Epithelial cell of proximal tubule (primary cell): ENCODE measurements at places on chromosomes 16 and 17.

DNA sequence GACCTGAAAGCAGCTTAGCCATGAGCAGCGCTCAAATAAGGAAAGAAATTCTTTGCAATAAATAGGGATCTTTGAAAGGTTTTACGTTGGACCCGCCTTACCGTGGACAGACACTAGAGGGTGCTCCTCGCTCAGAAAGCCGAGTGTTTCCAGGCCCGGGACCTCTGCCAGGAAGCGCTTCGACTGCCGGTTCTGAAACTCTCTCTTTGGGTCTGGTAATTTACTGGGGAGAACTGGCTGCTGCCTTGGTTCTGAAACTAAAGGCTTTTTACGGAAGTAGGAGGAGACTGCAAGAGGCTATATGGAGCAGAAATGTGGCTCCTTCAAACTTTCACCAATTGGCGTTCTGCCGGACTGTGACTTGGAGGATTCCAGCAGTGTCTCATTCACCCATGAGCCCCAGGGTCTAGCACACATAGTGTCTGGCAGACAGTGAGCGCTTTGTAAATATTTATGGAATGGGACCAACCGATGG, 45.6 kb upstream of the HOXB9 start:
- peak; percentile 22 for DNase-seq

DNA sequence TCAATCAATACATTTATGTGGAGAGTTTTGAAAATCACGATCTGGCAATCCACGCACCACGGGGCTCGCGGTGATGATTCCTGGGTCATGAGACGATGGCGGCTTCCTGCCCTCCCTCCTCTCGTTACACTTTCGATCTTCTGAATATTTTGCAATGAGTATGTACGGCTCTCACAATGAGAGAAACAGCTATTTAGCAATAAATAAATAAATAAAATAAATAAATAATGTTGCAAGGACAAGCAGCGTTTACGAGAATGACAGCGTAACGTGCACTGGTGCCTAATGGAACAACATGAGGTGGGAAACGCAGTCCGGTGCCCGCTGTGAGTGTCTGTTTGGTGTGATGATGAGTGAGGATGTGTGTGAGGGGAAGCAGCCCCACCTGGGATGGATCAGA, 46.7 kb upstream of the JPH3 start:
- DNase-seq = no peak

DNA sequence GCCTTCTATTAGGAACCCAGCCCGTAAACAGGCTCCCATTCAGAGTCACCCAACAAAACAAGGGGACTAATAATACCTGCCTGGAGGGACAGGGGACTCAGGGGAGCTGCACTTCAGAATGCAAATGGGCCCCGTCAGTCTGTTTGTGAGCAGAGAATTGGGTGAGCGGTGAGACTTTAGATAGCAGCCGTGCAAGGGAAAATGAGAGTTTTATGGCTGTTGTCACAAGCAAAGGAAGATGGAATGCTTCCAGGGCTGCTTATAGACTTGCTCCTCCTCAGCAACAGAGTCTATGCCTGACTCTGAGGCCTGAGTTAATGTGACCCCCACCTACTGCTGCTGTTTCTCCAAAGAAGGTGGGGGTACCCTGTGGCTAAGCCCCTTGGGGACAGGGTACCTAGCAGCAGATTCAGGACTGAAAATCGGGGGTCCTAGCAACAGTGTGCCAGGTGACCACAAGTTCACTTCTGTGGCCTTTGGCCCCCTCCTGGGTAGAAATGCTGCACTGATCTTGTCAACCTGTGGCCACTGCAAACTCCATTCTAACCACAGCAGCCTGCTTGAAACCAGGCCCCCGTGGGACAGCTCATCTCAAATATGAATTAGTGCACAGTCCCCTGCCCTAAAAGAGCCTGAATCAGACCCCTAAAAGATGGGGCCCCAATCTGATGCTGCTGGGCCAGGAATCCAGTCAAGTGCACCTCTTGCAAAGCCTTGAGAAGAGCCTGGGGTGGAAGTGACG, 126.4 kb downstream of the C16orf78 start:
- no peak for DNase-seq

DNA sequence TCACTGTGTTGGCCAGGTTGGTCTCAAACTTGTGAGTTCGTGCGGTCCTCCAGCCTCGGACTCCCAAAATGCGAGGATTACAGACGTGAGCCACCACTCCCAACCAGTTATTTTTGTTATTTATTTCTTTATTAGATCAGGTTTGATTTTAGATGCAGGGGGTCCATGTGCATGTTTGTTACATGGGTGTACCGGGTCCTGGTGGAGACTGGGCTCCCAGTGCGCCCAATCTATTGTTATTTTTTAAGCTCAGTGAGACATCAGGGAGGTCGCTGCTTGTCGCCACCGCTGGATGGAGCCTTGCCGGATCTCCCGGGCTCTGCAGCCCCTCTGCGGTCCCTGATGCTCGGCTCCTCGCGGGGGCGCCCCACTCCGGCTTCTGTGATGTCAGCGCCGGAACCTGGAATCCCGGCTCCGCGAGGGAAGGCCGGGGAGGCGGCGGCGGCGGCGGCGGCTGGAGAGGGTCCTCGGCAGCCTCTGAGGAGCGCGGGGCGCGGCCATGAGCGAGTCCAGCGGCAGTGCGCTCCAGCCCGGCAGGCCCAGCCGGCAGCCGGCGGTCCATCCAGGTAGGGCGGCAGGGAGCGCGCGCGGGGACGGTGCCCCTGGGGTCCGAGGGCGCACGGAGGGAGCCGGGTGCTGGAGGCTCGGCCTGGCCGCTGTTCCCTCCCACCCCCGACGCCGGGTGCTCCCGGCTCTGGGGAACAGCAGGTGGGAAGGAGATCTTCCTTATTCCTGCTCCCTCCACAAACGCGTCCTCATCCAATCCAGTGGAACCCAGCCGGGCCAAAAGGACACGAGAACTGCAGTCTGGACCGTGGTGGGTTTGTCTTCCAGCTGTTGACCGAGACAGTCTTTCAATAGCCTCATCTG, at the start of gene TMC7:
Gene TMC7 (plus strand): TSS at position 370 of the 870 bp plus-strand sequence. CDS start 130 bp downstream, at position 500.
- DNase-seq = no peak

DNA sequence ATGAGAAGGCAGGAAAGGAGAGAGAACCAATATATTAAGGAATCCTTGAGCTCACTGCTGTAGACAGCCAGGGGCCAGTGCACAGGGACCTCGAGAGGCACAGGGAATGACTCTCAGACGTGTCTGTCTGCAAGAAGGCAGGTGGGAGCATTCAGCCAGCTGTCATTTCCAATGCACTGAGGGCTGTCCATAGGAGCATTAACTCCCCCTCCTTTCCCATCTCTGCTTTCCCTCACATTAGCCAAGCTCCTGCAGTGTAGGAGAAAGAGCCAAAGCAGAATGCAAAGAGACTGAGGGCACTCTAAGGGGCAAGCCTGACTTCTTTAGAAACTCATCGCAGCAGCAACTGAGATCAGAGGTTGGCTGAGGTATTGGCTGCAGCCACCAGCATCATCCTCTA, 218.3 kb downstream of the CDH13 start:
- DNase-seq = no peak

- DNase-seq = no peak
These were observed 1313.1 kb downstream of the CDH11 start for GRCh38 chr16:63808730-63809129.

DNA sequence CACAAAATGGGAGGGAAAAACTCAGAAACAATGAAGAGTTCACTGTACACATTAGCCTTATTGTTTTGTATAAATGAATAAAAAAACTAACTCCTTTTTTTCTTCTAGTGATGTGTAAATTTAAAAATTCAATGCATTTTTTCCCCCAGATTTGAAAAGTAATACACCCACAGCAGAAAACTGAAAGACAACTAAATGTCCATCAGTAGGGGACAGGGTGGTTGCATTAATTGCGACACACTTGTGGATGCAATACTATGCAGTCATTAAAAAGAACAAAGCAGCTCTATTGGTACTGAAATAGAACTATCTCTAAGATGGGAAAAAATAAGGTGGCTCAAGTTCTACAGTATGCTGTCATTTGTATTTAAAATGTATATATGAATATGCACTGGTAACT, 13.7 kb upstream of the WIPI1 start:
- no peak for DNase-seq

- no peak for DNase-seq
These were observed 56.3 kb upstream of the DHX40 start for GRCh38 chr17:59508999-59509625.

DNA sequence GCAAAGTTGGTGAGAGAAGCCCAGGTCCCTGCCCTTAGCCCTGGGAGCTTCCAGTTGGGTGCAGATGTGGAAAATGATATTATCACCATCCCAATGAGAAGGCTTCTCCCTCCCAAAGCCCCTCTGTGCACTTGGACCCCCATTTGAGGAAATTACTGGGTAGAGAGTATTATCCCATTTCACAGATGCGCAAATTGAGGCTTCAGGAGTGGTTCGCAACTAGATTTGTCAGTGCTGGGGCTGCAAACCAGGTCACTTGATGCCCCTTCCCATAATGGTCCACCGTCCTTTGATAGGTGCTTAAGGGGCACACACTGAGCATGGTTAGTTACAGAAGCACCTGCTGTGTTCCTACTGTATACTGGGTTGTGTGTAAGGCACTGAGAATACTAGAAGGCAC, 14.3 kb upstream of the FOXN1 start:
- no peak for DNase-seq

DNA sequence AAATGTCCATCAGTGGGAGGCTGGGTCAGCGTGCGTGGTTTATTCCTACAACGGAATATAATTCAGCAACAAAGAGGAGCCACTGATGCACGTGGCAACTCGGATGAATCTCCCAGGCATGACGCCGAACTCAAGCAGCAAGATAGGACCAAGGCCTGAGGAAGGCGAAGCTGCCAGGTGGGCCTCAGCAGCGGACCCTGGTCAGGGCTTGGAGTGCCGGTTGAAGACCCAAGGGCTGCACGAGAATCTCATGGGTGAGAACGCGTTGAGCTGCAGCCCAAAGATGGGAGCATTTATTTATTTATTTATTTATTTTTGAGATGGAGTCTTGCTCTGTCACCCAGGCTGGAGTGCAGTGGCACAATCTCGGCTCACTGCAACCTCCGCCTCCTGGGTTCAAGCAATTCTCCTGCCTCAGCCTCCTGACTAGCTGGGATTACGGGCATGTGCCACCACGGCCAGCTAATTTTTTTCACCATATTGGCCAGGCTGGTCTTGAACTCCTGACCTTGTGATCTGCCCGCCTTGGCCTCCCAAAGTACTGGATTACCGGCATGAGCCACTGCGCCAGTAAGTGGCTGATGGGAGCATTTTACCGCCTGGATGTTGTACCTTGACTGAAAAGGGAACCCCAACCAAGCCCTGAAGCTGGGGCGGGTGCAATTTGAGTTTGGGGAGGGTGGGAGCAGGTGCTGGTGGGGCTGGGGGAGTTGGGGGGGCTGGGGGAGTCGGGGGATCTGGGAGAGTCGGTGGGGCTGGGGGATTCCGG, 18.1 kb upstream of the BAHCC1 start:
- DNase-seq = no peak

DNA sequence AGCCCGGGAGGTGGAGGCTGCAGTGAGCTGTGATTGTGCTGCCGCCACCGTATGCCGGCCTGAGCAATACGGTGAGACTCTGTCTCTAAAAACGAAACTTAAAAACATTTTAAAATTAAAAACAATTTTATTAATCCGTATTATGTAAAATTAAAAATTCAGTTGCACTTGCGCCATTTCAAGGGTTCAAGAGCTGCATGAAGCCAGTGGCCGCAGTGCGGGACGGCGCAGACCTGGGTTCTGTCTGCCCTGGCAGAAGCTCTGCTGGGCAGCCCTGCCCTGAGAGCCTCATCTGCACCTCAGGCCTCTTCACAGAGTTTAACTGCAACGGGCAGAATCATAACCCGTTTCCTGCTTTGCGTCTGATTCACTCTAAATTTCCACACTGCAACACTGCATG, 31.7 kb downstream of the TBC1D16 start:
- DNase-seq = no peak

DNA sequence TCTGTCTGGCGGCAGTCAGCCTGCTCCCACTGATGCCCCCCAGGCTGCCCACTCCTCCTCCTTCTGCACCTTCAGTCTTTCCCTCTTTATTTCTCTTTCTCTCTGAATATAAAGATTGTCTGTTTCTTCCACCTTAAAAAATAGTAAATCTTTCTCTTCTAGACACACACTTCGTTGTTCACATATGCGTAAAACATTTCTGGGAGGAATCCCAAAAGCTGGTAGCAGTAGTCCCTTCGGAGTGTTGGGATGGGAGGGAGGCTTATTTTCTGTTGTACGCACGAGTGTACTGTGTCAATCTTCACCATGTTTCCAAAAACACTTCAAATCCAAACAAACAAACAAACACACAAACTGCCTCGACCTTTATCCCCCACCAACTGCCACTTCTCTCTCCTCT, 9.9 kb downstream of the OSBPL7 start:
- no peak for DNase-seq

DNA sequence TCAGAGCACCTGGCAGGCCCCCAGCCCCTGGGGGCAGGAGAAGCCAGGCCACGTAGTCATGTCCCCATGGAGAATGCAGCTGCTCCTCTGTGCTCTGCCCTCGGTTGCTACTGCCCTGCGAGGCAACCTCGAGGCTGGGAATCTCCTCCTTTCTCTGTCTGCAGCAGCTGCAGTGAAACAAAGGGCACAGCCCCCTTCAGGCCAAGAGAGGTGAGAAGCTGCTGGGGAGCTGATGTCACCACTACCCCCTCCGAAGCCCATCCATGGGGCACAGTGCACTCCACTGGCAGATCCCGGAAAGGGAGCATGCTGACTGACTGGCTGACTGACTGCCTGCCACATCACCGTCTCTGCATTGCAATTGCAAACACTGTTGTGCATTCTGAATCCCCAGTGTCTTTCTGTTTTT, 103.7 kb downstream of the GRIN2A start:
- no peak for DNase-seq

DNA sequence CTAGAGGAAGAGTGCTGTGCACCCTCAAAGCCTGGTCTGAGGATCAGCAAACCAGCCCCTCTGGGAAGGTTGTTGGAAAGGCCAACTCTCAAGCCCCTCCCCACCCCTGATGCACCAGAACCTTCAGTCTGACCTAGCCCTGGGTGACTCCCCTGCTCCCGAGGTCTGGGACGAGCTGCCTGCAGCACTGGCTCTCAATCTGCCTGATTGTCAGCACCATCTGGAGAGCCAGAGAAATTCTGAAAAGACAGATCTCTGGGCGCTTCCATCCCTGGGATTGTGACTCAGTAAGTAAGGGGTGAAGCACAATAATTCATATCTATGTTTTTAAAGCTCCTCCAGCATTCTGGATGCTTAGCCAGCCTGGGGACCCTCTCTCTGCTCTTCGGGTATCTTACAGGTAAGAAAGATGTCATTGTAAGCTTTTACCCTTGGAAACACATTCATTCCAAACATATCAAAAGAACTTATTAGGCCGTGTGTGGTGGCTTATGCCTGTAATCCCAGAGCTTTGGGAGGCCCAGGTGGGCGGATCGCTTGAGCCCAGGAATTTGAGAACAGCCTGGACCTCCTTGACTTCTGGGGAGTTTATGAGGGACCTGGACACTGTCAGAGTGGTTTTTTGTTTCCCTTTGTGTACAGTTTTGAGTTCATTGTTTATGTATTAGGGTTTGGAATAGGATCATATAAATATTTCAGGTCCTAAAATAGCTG, 147.5 kb downstream of the KCNJ12 start:
- no peak for DNase-seq
